GM13977 (cell line): ENCODE measurements at places on chromosomes 2 and 18.

DNA sequence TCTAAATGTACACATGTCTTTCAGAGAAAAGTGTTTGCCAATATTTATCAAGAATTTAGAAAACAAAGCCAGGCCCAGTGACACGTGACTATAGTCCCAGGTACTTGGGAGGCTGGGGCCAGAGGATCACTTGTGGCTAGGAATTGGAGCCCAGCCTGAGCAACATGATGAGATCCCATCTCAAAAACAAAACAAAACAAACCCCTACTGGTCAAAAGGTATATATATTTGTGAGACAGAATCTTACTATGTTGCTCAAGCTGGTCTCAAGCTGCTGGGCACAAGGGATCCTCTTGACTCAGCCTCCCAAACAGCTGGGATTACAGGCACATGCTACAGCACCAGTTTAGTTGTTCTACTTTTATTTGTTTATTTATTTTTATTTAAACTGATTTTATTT, 79.2 kb downstream of the ZDBF2 start:
- DNase-seq: no peak

- DNase-seq: no peak
Measured at GRCh38 chr2:221380062-221380461, 192.0 kb downstream of the EPHA4 start.

DNA sequence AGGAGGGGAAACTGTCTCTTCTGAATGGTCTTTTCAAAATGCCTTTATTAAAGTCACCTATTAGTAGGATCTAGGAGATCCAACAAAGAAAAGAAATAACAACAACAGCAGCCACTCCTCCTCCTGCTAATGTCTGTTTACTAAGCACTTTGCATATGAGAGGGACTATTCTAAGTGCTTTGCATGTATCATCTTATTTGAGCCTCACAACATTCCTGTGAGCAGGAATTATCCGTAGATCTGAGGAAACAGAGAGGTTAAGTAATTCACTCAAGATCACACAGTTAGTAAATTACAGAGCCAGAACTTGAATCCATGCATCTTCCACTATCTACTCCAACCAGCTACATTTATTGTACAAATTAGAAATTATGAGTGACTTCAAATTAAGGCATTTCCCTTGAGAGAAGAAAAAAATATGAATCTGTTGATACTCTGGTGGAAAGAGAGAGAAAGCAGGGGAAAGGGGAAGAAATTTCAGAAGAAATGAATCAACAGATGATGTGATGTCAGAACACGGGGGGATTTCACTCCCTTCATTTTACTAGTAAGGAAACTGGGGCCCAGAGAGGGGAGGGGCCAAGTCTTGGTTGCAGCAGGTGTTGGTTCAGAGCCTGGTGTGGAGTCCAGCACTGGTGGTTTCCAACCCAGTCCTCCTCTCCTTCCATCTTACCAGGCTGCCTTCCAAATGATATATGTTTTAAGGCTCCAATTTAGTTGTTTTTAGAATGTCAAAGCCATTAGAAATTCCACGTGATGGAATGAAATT, 49.7 kb downstream of the TSN start:
- peak; percentile 38 for DNase-seq

- no peak for DNase-seq
Measured at GRCh38 chr2:214450118-214450894, 39.5 kb downstream of the VWC2L start.

- no peak for DNase-seq
Measured at GRCh38 chr2:8821276-8822217, 15.9 kb downstream of the KIDINS220 start.

GRCh38 chr2:214244847-214245246, 166.0 kb upstream of the VWC2L start:
- DNase-seq: no peak

GRCh38 chr2:111671426-111672150, 212.4 kb downstream of the ANAPC1 start:
- no peak for DNase-seq

DNA sequence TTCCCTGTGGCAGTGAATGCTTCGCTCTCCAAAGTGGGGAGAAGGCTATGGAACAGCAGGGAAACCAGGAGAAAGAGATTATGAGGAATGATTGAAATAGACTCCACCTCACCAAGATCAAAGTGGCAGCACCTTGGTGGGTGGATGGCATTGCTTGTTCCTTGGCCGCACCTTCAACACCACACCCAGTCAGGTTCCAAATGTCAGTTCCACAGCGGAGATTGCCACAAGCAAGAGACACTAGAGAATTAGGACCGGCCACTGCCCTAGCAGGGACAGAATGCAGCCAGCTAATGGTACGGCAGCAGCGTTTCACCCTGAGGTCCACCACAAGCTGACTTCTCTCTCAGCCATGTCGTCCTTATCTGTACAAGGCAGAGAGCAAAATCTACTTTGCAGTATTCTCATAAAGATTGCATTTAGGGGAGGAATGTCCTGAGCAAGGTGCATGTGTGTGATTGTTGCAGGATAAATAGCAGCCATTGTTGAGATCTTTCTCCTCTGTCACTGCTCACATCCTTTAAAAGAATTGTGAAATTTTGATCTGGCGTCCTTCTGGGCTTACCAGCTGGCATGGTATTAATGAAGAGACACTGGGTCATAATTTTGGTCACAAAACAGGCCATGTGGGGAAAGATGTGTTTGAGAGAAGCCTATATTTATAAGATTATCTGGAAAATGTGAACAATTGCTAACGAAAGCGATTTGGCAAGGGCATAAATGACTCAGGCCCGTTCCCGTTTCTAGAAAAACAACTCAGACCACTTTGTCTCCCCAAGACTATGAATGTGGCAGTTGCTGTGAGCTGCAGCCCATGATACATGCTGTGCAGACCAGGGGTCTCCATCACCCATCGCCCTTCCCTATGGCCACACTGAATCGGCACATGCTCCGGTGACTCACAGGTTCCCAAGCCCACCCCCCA, 228.6 kb upstream of the ID2 start:
- no peak for DNase-seq

DNA sequence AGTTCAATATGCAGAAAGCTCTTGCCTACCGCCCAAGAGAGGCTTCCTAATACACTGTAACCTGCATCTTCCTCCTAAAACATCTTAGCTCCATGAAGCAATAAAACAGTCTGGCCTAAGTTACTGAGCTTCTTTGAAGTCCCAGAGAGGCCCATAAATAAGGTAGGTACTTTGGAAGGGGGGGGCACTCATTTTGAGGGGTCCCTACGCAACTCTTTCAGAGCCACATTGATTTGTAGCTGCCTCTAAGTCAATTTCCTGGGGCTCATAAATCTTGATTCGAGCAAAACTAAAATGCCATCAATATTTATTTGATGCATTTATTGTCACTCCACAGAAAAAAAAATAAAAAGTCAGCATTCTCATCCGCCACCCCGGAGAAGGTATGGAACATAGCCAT, 60.4 kb upstream of the SIX2 start:
- no peak for DNase-seq

GRCh38 chr2:38202713-38203445, 126.9 kb upstream of the CYP1B1 start:
- no peak for DNase-seq

DNA sequence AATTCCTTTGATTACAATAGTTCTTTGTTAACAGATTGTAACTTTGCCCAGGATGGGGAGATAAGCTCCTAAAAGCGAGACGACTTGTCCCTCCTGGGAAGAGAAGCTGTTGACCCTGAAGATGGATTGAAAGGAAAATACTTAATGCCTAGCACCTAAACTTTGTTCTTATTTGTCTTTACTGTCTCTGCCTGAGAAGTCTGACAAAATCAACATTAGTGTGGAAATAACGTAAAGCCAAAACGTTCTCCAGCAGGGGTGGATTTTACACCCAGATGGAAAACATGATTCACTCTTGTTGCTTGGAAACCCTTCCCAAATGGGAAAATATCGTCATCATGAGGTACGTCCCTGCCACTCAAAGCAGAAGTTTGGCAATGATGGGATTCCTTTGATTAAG, 450.1 kb downstream of the SLC4A3 start:
- DNase-seq: no peak

GRCh38 chr2:72543497-72544216, 282.2 kb downstream of the EXOC6B start:
- DNase-seq: no peak

GRCh38 chr2:214801068-214801467, 8.4 kb downstream of the BARD1 start:
- no peak for DNase-seq

GRCh38 chr2:234981197-234982095, 29.6 kb downstream of the SH3BP4 start:
- no peak for DNase-seq

GRCh38 chr2:197673106-197673505, 2.3 kb downstream of the RFTN2 start:
- no peak for DNase-seq

DNA sequence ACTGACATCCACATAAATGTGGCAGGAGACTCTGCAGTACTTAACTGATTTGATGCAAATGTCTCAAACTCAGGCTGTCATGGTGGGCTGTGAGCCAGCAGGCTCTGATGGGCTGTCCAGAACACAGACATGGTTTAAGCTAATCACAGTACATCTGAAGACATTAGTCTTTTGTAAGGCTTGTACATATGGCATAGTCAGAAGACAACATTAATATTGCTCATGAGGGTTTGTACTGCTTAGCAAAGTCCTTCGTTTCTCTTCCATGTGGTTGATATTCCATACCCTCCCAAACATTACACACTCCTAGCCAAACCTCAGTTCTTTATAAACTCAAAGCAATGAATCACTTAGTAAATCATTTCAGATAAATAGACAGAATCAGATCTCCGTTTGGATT, 330.6 kb downstream of the RND3 start:
- DNase-seq: no peak

DNA sequence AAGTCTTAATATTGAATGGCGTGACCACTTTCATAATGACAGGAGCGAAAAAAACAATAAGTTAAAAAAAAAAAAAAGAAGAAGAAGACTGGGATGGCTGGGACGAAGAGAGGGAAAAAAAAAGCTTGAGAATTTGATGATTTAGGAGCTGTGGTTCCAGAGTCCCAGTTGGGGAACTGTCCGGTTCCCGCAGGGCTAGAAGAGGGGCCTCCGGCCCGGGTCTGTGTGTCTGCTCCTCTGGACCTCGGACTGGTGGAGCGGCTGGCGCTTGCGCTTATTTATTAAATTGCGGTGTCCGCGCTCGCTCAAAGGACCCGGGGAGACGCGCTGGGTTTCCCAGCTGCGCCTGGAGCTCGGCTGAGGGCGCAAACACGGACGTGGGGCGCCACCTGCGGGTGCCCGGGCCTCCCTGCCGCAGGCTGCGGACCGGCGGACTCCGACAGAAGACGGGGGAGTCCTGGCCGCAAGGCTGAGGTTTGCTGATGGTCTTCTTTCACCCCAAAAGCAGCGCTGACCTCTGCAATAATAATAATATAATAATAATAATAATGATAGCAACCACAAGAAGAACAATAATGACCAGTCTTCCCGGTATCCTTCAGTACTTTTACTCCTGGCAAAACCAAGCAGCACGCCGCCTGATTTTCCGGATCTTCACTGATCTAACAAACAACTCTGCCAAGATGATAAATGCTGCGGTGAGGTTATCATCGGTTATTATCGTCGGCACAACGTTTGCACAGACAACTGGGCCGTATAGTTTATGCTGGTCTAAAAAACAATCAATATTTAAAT, at the start of gene CBLN2:
Gene CBLN2 (minus strand): TSS at position 251 of the 795 bp plus-strand sequence. CDS start 2,182 bp downstream, outside the sequence.
- DNase-seq: peak; percentile 86

GRCh38 chr2:105371156-105371555, 27.7 kb downstream of the FHL2 start:
- DNase-seq: no peak

DNA sequence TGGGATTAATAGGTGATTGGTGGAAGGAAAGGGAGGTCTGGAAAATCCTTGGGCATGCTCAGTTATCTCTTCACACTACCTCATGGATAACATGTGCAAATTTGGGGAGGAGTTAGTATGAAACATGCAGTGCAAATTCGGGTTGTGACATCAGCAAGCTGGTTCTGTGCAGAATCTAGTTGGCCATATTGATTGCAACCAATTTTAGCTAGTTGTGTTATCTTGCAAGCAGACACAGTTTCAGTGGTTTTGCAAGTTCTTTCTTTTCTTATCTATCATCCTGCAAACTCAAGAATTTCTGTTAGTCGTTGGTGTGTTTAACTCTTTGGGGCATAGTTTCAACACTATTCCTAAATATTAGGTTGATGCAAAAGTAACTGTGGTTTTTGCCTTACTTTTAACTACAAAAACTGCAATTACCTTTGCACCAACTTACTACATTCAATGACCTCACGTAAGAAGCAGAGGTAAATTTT, 135.4 kb downstream of the PTH2R start:
- no peak for DNase-seq

DNA sequence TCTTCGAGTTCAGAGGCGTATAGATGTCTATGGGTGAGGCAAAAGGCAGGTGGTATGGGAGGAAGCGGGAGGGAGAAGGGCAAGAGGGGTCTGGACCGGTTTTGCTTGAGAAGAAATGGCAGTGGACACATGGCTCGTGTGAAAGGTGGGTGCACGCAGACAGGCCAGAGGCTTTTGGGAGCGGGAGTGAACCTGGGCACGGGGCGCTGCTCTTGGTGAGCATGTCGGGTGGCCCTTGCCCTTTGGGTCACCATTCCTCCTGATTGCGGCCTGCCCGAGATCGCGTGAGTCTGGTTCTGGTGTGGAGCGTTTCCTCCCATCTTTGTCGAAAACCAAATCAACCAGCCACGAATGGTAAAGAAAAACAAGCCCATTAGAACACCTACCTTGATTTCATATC, 12.6 kb downstream of the LDLRAD4 start:
- DNase-seq: no peak

- no peak for DNase-seq
Measured at GRCh38 chr18:48613589-48614404, 75.0 kb downstream of the CTIF start.

DNA sequence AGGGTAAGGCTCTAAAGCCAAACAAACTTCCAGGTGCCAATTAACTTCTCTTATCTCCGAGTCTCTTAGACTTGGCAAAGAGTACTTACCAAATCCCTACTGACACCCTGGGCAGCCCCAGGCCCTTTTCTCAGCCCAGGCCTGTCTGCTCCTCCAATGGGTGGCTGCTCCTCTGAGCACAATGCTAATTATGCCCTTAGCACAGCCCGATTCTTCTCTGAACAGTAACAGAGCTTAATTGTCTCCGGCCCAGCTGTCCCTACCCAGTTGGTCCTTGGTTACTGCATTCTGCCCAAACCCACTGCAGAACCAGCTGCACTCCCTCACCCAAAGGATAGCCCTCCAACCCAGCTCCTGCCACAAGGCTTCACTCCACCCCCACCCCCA, 110.3 kb downstream of the SMAD7 start:
- no peak for DNase-seq

DNA sequence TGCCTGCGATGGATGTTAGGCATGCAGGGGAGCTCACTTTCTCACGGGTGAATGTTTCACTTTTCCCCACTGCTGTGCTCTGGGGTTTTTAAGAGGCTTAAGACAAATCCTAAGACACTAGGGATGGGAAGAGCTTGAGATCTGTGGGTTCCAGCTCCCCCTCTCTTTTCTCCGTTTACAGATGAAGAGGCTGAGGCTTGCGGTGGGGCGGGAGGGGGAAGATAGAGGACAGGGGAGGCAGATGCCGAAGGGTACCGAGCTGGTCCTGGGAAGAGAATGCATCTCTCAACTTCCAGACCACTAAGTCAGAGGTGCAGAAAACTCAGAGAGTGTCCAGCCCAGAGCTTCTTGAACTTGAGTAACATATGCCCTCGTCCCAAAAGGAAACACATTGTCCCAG, 8.2 kb upstream of the ATOH8 start:
- DNase-seq: no peak

- DNase-seq: no peak
Measured at GRCh38 chr2:2075875-2076529, 255.1 kb downstream of the MYT1L start.
